Astrocyte (in vitro differentiated cells and primary cell): ENCODE measurements at places on chromosomes 4 and X. TPM values are rescaled to one million over a fixed set of nuclear protein-coding genes. Genes with fewer than 3 reads are reported as not detected.

The LUZP4 gene
- total RNA-seq: not detected in 2 replicates

The GYPB gene
- not detected in 2 replicates for total RNA-seq

The SORCS2 gene
- 13.8 and 25.7 TPM in 2 replicates for total RNA-seq

The KCND1 gene
- total RNA-seq: 5.2 and 5.6 TPM in 2 replicates

DNA sequence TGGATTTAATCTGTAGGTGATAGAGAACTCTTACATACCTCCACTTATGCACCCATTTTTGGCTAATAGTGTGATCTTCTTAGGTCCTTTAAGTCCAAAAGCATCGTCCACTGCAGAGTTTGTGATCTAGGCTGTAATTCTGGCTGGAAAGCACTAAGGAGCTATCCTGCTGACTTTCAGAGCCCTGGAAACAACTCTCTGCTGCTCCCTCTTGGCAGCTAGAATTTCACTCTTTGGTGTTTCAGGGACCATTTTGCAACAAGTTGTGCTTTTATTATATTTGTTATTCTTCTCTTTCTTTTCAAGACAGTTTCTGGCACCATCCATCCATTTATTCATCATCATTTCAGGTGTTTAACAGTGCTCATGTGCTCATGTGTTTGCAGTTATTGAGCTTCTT lies 130.0 kb downstream of the RBM46 start:
- H3K27me3 ChIP-seq: no peaks in the 10 kb centered on the region
- no peak for DNase-seq
- no peaks in the 10 kb centered on the region for H3K36me3 ChIP-seq
- no peak overlapping the region for H3K4me3 ChIP-seq

DNA sequence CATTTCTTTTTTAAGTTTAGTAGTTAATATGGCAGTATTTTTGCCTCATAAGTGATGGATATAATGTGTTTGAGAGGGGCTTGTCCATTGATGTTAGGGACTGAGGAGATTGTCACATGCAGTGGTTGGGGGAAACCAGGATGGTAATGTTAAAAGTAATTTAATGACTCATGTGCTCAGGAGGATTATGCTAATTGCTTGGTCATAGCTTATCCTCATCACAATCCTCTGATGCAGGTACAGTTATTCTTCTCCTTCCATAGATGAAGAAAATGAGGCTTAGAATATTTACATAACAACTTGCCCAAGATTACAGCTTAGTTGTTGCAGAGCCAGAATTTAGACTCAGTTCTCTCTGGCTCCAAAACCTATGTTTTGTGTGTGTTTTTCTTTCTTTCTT lies 94.4 kb upstream of the SCML1 start:
- no peak for DNase-seq
- no peaks in the 10 kb centered on the region for H3K36me3 ChIP-seq
- H3K4me3 ChIP-seq: no peak overlapping the region
- H3K27ac ChIP-seq: no peak overlapping the region
- no peaks in the 10 kb centered on the region for H3K4me1 ChIP-seq

DNA sequence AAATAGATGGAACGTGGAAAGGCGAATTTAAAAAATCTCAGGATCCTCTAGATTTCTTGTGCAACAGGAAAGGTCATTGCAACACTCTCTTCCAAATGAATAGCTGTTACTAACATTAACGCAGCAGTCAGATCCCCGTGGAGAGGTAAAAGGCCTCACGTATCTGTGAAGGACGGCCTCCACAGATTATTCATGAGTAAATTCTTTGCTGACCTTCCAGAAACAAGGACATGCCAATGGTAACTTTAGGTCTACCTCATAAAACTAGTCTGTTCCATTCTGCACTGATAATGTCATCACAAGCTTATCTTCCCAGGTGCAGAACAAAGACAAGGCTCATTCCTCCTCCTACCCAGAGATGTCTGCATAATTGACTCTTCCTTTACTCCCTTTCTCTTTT lies 16.1 kb upstream of the REPS2 start:
- H3K4me1 ChIP-seq: no peaks in the 10 kb centered on the region
- H3K4me3 ChIP-seq: no peak overlapping the region
- no peaks in the 10 kb centered on the region for H3K27me3 ChIP-seq
- no peaks in the 10 kb centered on the region for H3K36me3 ChIP-seq
- no peak overlapping the region for H3K27ac ChIP-seq

DNA sequence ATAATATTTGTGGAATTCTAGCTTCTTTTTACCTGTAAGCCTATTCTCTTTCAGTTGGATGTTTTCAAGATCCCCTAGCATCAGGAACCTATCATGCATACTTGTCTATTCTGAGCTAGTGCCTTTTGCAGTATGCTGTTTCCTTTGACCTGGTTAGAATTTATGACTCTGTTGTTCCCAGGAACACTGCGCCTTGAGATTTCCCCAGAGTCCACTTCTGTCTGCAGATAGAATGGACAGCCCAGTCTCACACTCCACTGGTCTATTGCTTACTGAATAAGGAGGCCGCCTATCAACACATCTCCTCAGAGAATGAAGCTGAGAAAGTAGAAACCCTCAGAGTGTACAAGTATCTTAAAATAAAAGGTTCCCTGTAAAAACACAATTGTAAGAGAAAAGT lies 465.1 kb upstream of the GALNTL6 start:
- no peaks in the 10 kb centered on the region for H3K27me3 ChIP-seq
- DNase-seq: no peak
- no peak overlapping the region for H3K4me3 ChIP-seq
- no peaks in the 10 kb centered on the region for H3K36me3 ChIP-seq
- no peaks in the 10 kb centered on the region for H3K4me1 ChIP-seq
- H3K27ac ChIP-seq: no peak overlapping the region

DNA sequence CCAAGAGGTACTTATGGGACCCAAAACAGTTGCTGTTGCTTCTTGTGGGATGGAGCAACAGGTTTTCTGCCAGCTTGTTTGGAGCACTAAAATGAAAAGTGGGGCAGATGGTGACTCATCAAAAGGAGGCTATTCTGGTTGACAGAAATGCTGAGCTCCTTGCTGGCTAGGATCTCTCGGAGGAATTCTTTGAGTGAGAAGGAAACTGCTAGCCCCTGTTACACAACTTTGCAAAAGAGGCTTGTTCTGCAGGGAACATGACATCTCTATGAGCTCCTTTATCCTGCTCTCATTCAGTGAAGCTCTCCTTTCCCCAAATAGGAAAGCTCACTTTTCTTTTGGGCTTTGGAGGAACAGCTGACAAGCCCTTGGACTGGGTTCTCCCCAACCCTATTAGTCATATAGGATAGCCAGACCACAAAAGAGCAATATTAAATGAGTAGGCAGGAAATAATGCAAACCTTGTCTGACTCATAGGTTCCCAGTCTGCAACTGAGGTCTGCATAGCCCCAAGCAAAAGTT lies 108.3 kb downstream of the CDS1 start:
- peaks cover 21% of the 10 kb centered on the region for H3K36me3 ChIP-seq
- peak overlapping the region; percentile 73 for H3K27ac ChIP-seq
- H3K4me3 ChIP-seq: peak overlapping the region; percentile 41
- H3K4me1 ChIP-seq: peaks cover 32% of the 10 kb centered on the region
- H3K27me3 ChIP-seq: no peaks in the 10 kb centered on the region
